ENCODE measurements at places on chromosomes 4 and X.

DNA sequence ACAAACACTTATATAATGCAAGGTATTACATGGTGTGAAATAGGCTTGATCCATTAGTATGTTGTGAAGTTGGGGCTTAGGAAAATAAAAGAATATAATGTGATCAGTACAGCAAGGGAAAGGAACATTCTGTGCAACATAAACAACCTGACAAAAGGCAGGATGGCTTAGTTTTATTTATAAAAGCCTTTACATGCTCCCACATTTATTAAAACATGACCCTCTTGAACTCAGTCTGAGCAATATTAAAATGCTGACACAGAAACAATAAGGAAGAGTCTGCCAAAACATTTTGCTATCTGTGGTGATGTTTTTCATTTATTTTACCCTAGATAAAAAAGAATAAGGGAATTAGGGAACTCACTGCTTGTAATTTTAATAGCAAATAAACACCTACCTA lies 519.7 kb downstream of the PCDH7 start:
- no peak for DNase-seq

DNA sequence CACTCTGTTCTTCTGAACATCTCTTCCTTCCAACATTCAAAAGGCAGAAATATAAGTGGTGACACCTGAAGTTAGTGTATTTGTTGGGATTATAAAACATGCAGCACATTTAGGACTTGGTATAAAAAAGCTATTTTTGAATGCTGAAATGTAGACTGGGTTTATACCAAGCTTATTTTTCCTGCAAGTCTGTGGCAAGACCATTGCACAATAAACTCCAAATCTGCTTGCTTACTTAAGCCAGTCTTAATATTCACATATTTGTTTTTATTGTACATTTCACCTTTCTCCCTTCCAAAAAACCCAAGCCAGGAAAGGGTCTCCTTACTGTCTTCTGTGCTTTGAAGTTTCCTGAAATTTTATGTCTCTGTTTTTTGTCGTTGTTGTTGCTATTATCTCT lies 63.7 kb downstream of the FHIP1A start:
- DNase-seq = no peak

- no peak for DNase-seq
Measured at GRCh38 chr4:138658518-138658917, 357.1 kb upstream of the NOCT start.

GRCh38 chr4:87229979-87230378 lies 9.6 kb upstream of the KLHL8 start:
- DNase-seq = no peak

DNA sequence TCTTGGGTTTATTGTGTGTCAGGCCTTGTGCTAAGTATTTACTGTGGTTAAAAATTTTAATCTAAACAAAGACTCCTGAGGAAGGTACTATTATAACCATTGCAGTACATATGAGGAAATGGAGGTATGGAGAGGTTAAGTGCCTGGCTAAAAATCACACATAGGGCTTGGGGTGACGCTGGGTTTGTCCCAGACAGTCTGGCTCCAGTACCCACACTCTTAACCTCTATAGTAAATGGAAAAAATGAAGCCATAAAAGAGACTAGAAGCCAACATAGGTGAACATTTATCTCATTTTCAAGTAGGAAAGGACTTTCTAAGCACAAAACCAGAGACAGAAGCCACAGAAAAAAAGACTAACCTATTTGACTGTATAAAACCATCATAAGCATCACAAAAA lies 1.9 kb downstream of the FOXP3 start:
- DNase-seq = no peak

DNA sequence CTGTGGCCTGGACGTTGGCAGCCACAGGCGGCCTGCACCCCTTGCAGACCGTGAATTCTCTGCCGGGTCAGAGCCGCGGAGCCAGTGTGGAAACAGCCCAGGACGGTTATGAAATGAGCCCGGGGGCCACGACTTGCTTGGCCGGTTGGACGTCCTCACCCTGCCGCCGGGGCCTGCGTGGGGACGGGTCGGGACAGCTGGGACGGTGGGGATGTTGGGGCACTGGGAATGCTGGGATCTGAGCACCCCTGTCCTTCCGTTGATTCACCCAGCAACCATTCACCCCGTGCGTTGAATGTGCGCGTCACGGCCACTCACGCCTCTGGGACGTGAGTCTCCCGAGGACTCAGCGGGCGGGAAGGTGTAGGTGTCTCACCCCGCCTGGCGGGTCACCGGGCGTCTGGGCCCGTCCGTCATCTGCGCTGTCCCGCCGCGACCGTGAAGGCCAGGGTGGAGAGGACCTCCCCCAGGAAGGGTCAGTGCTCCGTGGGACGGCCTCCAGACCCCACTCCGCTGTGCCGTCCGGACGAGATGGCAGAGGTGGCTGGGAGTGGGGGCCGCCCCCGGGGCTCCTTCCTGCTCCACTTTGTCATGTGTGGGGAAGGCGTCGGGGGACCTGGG lies 4.5 kb upstream of the PLCXD1 start:
- DNase-seq = no peak

- no peak for DNase-seq
Measured at GRCh38 chr4:28014469-28014868, 1153.8 kb downstream of the STIM2 start.

DNA sequence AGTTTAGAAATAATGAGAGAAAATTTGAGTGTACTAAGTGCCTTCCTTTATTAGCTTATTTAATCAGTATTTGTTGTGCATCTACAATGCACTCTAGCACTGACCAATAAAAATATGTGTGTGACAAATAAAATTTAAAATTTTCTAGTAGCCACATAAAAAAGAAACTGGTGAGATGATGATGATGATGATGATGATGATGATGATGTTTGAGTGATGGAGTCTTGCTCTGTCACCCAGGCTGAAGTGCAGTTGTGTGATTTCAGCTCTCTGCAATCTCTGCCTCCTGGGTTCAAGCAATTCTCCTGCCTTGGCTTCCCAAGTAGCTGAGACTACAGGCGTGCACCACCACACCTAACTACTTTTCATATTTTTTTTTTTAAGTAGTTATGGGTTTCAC lies 110.2 kb downstream of the RNF150 start:
- no peak for DNase-seq

DNA sequence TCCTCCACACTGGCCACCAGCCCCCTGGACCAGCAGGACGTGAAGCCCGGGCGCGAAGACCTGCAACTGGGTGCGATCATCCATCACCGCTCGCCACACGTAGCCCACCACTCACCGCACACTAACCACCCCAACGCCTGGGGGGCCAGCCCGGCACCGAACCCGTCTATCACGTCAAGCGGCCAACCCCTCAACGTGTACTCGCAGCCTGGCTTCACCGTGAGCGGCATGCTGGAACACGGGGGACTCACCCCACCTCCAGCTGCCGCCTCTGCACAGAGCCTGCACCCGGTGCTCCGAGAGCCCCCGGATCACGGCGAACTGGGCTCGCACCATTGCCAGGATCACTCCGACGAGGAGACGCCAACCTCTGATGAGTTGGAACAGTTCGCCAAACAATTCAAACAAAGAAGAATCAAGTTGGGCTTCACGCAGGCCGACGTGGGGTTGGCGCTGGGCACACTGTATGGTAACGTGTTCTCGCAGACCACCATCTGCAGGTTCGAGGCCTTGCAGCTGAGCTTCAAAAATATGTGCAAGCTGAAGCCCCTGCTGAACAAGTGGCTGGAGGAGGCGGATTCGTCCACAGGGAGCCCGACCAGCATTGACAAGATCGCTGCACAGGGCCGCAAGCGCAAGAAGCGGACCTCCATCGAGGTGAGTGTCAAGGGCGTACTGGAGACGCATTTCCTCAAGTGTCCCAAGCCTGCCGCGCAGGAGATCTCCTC lies 600 bp downstream of the POU3F4 start:
- DNase-seq = no peak

DNA sequence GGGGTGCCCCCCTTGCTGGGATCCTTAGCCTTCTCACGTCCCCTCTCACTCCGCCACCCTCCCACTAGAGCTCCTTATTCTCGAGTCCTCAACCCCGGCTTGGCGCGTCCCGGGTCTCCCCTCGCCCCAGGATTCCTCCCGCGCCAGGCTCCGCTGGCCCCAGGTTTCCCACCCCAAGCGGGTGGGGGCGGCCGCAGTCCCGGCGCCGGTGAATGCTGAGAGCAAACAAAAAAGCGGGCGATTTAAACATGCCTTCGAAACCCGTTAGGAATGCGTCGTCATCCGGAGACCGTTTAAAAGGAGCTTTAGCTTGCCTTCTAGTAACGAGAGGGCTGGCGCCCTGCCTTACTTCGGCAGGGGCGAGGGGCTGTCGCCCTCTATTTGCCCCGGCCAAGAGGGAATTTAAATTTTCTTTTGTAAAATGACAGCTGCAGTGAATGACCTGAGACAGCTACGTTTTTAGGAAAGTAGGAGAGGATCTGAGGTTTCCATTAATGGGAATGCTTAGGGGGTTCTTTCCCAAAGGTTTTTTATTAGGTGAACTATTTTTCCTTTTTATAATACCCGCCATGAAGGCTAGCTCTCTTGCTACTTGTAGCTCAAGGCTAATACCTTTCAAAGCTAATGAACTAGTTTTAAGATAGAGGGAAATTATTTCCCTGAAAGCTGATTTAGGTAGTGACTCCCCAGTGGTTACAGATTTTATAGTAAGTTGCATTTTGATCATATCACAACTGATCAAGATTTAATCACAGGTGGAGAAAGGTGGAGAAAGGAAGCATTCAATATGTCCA lies 3.1 kb downstream of the JADE1 start:
- DNase-seq = peak; percentile 38

DNA sequence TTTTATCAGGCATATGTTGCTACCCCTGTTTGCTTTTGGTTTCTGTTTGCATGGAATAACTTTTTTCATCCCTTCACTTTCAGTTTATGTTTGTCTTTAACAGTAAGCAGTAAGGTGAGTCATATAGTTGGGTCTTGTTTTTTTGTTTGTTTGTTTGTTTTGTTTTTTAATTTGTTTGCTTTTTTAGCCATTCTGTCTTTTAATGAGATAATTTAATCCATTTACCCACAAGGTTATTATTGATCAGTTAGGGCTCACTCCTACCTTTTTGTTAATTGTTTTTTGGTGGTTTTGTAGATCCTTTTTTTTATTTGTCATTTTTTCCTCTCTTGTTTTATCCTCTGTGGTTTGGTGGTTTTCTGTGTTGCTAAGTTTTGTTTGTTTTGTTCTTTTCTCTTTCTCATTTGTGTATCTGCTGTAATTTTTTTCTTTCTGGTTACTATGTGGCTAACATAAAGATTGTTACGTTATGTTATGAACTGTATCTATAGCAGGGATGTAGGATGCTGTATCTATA lies 379.5 kb upstream of the MAD2L1 start:
- no peak for DNase-seq

DNA sequence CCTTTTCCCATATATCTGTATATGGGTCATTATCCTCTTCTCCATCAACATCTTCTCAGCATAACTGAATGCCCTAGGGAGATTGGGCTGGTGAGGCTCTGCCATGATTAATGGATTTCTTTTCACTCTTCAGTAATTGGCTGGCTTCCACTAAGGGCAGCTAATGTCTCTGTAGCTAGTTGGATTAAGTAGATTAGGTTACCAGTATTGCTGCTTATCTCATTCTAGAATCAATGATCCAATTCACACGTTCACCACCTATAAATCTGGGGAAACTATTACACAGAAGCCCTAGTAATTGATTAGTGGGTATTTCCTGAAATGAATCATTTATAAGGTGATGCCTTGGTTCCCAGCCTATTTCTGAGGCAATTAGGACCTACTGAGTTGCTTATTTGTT lies 94.8 kb downstream of the KDR start:
- DNase-seq = no peak

DNA sequence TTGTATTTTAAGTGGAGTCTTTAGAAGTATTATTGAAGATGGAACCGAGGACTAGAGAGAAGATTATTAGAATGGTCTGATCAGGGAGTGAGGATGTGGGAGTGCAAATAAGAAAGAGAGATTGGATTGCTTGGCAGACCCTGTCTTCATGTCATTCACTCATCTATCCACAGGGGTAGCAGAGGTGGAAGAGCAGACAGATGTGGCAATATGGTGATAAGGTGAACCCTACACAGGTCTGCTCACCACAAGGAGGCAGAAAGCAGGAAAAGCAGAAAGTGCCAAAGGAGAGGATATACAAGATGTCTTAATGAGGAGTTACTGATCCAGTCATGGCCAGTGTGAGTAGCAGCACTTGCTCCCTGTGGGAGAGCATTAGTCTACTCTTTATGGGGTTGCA lies 129.4 kb downstream of the MAGEE2 start:
- DNase-seq = no peak

DNA sequence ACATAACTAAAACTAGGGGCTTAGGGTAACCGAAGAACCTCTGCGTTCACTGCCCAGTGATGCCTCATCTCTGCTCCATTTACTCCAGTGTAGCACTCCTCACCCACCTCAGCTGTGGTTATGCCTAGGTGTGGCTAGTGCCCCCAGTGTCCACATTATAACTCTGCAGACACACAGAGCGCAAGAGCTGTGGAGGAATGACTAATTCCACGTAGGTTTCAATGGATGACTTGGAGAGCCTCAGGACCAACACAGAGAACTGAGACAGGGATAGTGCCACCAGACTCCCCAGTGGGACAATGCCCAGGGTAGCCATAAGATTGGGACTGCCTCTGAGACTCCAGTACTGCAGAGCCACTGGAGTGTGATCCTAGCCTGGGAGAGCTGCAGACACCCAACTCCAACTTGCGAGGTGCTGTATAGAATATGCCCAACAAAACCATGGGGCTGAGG lies 542.4 kb upstream of the DIPK2B start:
- DNase-seq = peak; percentile 10

DNA sequence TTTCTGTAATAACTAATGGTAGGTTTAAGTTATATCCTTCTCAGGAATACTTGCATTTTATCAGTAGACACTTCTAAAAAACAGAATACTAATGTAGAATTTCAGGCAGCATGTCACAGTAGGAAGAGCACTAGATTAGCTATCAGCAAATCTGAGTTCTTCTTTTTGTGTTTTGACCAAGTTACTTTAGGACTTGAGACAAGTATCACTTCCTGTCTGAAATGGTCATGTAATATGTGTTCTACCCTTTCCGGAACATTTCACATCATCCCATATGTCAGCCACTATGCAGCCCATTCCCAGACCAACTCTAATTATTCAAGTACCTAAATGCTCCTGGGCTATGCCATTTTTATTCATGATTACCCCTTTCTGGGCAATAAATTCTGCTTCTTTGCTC lies 401.8 kb upstream of the RPS6KA3 start:
- DNase-seq = no peak

DNA sequence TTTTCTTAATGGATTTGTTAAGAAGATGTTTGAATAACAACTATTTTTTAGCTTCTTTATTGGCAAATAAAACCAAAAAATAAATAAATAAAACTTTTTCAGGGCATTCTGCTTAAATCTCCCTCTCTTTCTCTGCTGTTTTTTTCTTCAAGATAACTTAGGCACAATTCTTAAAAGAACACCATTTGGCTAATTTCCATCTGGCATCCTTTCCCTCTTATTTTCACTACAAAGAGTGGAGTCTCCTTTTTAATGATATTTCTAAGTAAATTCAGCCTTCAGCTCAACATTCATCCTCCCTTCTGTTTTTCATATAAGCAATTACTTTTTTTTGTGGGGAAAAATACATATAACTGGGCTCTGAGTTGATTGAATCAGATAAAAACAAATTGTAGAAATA lies 88.1 kb downstream of the PCDH7 start:
- DNase-seq = no peak

GRCh38 chr4:45663628-45664081 lies 460.2 kb downstream of the GABRG1 start:
- DNase-seq = no peak
